ENCODE measurements at places on chromosomes 5 and 9.

DNA sequence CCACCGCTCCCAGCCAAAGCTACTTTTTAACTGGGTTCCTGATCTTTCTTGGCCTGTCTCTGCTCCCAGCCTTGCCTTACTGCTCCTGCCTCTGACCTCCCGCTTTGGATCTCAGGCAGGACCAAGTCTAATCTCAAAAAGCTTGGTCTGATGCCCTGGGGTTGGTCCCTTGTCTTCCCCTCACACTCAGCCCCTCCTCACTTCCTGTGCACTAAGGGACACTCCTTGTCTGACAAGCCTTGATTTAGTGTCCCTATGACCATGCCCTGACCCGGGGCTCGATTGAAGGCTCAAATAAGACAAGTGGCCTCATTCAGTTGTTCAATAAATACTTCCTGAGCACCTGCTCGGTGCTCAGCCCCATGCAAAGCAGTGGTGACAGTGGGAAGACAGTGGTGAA, 3.7 kb upstream of the GTF3C5 start:
- DNase-seq = no peak

DNA sequence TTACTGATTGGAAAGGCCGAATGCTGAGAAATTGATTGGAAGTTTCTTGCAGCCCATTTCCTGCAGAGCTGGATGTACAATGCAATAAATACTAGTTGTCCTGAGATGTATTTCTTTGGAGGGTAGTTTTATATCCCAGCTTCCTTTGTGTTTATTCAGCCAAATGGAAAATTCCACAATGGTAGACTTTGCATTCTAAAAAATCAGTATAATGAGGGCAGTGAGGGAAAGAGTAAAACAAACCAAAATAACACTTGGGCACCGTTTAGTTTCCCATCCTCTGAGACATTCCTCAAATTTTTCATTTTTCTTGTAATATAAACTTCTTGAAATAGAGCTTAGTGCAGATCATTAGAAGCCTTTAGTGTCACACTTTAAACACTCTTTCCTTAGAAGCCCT, 379.4 kb downstream of the EBF1 start:
- DNase-seq = no peak

DNA sequence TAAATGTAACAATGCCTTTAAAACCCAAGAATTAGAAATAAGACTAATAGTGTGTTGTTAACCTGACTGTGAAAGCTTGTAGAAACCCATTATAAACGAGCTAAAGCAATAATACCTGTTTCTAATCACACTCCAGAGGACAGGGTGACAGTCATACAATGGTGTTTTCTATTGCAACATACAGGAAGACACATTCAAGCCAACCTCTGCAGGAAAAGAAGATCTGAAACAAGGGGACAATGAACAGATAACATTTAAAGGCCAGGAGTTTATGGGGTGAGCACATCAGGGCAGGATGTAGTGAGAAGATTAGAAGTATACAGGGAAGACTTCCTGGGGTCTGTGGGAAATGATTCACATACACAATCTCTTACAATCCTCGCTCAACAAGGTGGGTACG, 13.8 kb downstream of the BARHL1 start:
- DNase-seq = no peak

DNA sequence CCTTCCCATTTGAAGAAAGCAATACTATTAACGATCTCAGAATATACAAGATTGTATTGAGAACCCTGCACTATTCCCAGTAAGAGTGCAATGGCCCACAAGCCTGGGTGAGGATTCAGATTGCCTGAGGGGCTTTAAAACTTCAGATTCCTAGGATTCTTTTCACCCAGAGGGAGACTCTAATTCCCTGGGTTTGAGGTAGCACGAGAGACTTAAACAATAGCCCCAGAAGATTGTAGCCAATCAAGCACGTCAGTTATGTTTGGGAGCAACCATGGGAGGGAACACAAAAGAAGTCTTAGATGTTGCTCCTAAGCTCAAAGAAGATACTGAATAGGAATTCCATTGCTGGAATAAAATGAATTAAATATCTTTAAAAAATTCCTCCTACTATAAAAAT, 17.9 kb downstream of the MRPS27 start:
- DNase-seq = no peak

- no peak for DNase-seq
These were observed 391.5 kb downstream of the FGF10 start for GRCh38 chr5:43997647-43998272.

DNA sequence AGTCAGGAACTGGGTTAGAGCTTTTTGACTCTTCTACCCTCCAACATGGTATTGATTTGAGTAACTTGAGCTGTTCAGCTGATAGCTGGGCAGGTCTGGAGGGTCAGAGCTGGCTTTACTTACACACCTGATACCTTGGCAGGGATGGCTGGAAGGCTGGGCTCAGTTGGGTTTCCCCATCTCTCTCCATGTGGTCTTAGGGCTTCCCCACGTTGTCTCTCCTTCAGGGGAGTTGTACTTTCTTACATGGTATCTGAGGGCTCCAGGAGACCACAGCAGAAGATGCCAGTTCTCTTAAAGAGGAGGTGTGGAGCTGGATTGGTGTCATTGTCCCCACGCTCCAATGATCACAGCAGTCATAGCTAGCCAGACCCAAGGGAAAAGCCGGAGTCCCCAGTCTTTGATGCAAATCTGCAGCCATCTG, 25.6 kb downstream of the ISOC1 start:
- no peak for DNase-seq

DNA sequence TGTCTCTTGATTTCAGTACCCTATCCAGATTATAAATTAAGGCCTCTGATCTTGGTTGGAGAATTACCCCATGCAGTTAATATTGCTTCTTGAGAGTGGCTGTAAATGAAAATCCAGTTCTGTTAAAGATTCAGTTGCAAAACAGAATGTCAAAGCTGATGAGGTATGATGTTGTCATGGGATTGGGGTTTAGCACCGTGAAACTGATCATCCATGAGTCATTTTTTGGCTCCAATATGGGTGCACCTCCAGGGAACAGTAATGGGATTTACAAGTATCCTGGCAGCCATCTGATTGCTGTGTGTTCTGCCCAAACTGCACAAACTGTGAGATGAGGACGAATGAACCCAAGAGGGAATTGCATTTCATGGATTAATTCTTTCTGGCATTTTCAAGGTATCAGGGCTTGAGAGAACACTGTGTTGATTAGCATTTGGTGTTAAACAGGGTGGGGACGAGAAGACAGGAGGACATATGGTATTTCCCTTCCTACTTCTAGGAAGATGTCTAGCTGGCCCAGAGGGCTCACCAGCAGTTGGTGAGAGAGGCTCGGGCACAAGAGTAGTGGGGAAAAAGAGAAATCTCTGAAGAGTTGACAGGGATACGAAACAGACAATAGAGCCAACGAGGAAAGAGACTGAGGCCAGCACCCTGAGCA, 214.7 kb downstream of the GAS1 start:
- peak; percentile 69 for DNase-seq

GRCh38 chr5:95398989-95399388, 7.8 kb downstream of the FAM81B start:
- DNase-seq = no peak

- no peak for DNase-seq
These were observed 6.8 kb upstream of the AMACR start for GRCh38 chr5:34014626-34015025.

- no peak for DNase-seq
These were observed 835.5 kb downstream of the TLE4 start for GRCh38 chr9:80407220-80407619.

DNA sequence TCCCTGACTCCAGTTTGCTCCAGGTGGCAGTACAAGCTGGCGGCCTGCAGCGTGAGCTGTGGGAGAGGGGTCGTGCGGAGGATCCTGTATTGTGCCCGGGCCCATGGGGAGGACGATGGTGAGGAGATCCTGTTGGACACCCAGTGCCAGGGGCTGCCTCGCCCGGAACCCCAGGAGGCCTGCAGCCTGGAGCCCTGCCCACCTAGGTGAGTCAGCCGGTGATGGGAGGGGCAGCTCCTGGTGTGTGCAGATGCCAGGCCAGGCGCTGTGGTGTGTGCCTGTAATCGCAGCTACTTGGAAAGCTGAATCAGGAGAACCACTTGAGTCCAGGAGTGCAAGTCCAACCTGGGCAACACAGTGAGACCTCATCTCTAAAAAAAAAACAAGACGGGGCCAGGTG, 10.0 kb upstream of the CACFD1 start:
- no peak for DNase-seq

DNA sequence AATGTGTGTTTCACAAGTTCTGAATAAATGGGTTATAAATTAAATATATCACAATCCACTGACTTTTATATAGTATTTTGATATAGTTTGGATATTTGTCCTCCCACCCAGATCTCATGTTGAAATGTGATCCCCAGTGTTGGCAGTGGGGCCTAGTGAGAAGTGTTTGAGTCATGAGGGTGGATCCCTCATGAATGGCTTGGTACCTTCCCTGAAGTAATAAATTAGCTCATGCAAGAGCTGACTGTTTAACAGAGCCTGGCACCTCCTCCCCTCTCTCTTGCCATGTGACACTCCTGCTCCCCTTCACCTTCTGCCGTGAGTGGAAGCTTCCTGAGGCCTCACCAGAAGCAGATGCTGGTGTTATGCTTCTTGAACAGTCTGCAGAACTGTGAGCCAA, 127.9 kb upstream of the PALM2AKAP2 start:
- DNase-seq = no peak

DNA sequence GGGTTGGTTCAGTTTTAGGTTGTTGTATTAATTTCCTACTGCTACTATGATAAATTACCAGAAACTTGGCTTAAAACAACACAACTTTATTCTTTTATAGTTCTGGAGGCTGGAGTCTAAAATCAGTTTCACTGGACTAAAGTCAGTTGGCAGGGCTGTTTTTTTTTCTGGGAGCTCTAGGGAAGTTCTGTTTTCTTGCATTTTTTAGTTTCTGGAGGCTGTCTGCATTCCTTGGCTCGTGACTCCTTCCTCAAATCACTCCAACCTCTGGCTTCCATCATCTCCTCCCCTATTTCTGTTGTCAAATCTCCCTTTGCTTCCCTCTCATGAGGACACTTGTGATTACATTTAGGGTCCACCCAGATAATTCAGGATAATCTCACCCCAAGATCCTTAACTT, 51.3 kb upstream of the SUB1 start:
- DNase-seq = no peak

GRCh38 chr5:156687514-156687913, 162.6 kb upstream of the PPP1R2B start:
- DNase-seq = no peak

DNA sequence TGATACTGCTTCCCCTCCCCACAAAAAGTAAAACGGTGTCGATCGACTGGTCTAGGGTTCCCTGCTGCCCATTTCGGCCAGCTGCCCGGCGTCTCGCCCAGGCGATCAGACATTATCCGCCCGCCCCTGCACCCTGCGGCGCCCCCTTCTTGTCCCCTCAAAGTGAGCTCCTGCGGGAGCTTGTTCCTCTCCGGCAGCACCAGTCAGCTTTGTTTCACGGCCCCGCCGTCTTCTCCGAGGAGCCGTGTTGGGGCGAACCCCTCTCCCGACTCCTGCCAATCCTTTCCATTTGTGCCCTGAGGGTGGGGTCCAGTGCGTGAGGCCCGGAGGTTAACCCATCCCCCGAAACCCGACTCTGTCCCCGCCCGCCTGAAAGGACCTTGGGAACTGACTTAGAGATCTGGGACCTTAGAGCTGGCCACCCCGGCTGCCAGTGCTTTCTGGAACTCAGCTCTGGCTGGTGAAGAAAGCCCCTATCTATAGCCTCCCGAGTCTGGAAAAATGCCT, 518 bp downstream of the UBE2B start:
- no peak for DNase-seq

GRCh38 chr9:73613092-73613701, 461.5 kb downstream of the ANXA1 start:
- no peak for DNase-seq

GRCh38 chr9:132754236-132754635, 84.0 kb downstream of the GTF3C4 start:
- DNase-seq = no peak

Measured in NCI-H446 (cell line).